ENCODE measurements at places on chromosomes 16 and 17.

GRCh38 chr16:89187032-89187769 is 13.1 kb downstream of the SLC22A31 start:
- no peak for DNase-seq

DNA sequence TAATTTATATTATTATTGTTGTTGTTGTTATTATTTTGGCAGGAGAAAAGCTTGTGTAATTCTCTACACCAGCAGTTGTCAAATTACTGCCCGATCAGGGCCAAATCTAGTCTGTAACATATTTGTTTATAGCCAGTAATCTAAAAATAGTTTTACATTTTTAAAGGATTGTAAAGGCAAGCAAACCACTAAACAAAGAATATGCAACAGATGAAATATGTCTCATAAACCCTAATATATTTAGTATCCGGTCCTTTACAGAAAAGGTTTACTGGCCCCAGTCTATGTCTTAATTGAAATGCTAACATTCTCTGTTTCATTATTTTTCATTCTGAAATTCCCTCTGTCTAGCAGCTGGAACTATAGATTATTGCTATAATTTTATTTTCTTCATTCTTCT is 709.5 kb downstream of the KCNJ2 start:
- DNase-seq: no peak

DNA sequence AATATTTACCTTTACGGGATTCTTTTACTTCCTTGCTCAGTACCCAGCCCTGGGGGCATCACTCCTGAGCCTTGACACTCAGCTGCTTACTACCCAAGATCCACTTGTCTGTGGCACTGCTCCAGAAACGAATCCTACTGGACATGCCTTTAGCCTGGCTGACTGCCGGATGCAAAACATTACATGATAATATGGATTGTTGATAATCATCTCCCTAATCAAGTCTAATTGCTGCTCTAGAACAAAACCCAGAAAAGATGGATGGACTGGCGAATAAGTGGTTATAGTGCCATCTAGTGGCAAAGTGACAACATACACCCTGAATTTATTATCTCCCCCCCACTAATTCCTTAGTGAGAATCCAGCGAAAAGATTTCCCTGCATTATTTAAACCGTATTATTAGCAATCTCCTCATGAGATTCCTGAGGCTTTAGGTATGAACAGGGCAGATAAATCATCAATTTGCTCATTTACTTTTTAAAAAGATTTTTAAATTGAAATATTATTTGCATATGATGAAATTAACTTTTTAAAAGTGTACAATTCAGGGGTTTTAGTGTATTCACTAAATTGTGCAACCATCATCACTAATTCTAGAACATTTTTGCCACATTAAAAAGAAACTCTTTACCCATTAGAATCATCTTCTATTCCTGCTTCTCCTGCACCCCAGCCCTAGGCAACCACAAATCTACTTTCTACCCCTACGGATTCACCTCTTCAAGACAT is 61.6 kb downstream of the RGS9 start:
- peak; percentile 16 for DNase-seq

- no peak for DNase-seq
These were observed 20.4 kb upstream of the CDYL2 start for GRCh38 chr16:80824623-80825364.

DNA sequence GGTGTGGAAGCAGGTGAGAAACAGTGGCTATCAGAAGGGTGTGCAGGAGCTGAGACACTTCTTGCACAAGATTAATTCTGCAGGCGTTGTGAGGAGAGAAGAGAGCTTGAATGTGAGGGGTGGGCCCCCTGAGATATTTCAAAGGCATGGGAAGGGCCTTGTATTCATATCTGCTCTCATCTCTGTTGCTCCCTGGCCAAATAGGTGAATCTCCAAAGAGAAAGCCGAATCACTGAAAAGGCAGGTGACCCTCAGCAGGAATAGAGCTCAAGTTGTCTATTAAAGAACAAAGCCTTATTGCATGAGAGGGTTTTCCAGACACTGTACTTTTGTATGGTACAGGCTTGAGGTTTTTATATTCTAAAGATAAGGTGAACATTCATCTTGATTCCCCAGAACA is 373.1 kb downstream of the TMEM114 start:
- no peak for DNase-seq
